ENCODE measurements at places on chromosomes 3 and 15.
A peak's percentile ranks its signal among the peaks of the same experiment; 100 is the strongest.

DNA sequence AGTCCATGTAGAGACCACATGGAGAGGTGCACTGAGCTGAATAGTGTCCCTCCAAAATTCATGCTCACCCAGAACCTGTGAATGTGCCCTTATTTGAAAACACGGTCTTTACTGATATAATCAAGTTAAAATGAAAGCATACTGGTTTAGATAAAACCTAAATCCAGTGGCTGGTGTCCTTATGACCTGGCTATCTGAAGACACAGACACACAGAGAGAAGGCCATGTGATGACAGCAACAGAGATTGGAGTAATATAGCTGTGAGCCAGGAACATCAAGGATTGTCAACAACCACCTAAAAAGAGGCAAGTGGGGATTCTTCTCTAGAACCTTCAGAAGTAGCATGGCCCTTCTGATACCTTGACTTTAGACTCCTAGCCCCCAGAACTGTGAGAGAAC, 54.7 kb upstream of the CD47 start:
- no peak for DNase-seq

- no peak for DNase-seq
Observed at GRCh38 chr3:43883729-43884396, 193.1 kb downstream of the ABHD5 start.

DNA sequence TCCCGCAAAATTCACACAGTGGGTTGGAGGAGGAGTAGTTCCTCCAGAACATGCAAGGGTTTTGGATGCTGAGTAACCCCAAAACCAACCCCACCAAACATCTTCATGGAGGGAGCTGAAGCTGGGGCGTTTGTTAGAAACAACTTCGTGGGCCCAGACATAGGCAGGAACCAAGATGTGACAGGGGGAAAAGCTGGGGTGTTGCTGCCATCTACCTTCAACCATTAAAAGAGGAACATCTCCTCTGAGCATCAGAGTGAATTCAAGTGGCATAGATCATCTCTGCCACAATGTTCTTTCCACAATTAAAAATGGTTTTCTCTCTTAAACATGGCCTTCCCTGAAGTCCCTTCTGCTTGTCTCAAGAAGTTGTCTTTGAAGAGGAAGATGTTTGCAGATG, 20.5 kb downstream of the SIDT1 start:
- peak; percentile 27 for DNase-seq

DNA sequence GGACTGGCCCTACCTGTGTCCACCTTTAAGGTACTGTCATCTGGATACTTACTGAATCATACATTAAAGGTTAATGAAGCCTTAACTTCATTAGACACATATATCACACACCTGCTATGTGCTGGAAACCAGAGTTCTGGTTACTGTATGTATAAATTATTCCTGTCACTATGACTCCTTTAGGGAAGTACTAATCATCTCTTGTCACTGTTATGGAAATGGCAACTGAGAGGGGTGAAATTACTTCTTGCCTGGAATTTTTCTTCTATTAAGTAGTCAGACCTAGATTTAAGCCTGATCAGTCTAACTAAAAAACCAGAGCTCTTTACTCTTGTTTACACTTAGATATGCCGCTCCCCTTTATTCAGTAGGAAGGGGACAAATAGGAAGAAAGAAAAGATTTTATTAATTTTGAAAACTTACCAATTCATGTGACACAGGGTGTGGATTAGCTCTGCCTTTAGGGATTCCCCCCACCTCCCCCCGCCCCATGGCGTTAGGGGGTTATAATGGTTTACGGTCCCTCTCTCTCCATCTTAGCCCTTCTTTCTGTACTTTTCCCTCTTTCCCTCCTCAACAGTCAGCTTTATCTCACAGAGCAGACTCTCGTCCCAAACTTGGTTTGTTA, 152.5 kb downstream of the KLHL25 start:
- no peak for DNase-seq

- DNase-seq: no peak
Observed at GRCh38 chr15:65052956-65053355, 7.8 kb downstream of the SLC51B start.

GRCh38 chr3:108602249-108602934, 12.9 kb downstream of the DZIP3 start:
- peak; percentile 26 for DNase-seq

DNA sequence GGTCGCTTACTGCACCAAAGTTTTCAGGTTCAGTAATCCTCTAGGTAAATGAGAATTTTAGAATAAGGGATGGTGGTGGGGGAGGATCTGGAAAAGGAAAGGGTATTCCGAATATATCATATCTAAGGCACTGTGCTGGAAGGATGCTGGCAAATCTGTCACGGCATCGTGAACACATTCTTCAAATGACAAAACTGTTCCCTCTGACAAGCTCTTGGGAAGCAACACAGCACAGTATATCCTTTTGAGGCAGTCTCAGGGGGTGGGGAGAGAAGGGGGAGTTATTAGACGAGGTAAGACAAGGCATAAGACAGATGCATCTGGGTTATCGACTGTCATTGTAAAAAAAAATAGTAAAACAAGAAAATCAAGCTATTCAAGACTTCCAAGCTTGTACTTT, 289.6 kb upstream of the LRRN1 start:
- no peak for DNase-seq

DNA sequence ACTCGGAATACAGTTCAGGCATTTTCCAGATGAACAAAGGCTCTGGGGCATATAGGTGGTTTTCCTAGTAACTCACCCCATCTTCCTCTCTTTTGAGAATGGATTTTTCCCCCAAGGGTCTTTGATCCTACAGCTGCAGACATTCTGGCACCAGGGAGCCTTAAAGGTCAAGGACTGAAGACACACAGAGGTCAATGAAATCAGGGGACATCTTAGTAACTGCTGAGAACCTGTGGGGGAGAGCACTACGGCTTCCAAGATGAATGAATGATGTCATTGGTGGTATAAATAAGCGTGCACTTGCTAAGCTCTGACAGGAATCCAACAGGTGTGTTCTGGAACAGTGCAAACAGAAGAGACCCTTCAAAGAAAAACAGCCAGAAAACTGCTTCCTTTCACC, 36.3 kb downstream of the TMEM212 start:
- DNase-seq: no peak

GRCh38 chr3:183252118-183252782, 803 bp upstream of the B3GNT5 start:
- DNase-seq: no peak

DNA sequence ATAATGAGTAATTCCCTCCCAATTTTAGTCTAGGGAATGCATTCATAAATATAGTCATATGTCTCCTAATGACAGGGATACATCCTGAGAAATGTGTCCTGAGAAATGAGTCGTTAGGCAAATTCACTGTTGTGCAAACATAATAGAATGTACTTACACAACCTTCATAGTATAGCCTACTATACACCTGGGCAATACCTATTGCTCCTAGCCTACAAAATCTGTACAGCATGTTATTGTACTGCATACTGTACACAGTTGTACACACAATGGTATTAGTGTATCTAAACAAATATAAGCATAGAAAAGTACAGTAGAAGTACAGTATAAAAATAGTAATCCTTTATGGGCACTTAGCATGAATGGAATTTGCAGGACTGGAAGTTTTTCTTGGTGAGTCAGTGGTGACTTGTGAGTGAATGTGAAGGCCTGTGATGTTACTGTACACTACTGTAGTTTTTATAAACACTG, 6.6 kb downstream of the DTWD1 start:
- no peak for DNase-seq

- no peak for DNase-seq
Observed at GRCh38 chr3:27193056-27193455, 176.1 kb downstream of the NEK10 start.

GRCh38 chr15:43125100-43125661, 8.2 kb upstream of the TMEM62 start:
- no peak for DNase-seq

- DNase-seq: no peak
Observed at GRCh38 chr3:133840767-133841166, 35.2 kb downstream of the SRPRB start.

- no peak for DNase-seq
Observed at GRCh38 chr3:31729573-31729972, 196.8 kb downstream of the STT3B start.

GRCh38 chr3:44248152-44248551, 6.5 kb downstream of the TOPAZ1 start:
- no peak for DNase-seq

DNA sequence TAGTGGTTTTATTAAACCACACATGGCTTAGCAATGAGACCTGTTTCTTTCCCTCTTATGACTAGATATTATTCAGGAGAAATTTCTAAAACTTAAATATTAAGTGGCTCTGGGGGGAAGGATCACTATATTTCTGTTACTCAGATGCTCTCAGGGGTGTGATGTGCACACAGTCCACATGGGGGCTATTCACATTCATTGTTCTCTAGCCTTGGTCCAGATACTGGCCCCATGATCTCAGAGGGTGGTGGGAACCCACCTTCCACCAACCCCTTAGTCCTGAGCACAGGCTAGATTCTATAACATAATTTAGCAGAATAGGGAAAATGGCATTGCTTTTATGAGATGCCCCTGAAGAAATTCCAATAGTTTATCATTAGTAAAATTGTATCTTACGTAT, 149.0 kb upstream of the ST8SIA2 start:
- no peak for DNase-seq

DNA sequence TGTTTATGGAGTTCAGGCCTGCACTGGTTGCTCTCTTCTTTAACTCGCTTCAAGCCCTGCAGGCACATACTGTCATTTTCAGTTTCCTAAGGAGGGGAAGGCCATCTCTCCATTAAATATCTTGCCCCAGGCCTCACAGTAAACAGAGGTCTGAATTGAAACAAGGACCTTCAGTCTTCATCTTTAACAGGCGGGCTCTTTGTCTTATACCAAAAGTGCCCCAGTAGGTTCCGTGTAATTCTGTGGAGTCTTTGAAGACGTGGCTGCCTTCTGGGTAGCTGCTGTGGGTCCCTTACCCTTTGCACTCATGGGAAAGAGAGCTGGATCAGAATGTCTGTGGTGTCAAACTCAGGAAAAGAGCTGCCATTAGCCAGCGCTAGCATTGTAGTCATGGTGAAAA, 161.2 kb downstream of the APBA2 start:
- DNase-seq: no peak

DNA sequence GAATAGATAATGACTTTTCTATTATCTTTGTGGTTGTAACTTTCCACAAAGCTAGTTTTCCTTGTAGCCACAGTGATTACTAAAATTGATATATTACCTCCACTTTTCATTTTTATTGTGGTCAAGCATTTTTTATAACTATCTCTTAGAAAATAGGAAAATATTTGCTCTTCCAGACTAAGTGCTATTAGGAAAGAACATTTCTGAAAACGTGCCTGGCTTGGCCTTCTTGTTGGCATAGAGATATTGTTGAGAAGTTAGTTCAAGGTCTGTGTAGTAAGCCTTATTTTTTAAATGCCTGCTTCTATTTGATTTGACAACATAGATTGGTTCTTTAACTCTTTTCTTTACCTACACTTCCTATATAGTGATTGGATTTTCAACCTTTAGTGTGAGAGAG, 101.7 kb downstream of the IL1RAP start:
- no peak for DNase-seq

GRCh38 chr3:102113421-102114041, 264.2 kb downstream of the NFKBIZ start:
- no peak for DNase-seq

- DNase-seq: no peak
Observed at GRCh38 chr15:82132096-82132495, 86.3 kb upstream of the MEX3B start.

- DNase-seq: no peak
Observed at GRCh38 chr3:59563072-59563605, 513.3 kb upstream of the CFAP20DC start.

- DNase-seq: no peak
Observed at GRCh38 chr3:156471431-156471830, 83.5 kb downstream of the SSR3 start.

- no peak for DNase-seq
Observed at GRCh38 chr3:24582431-24583403, 88.1 kb upstream of the THRB start.

DNA sequence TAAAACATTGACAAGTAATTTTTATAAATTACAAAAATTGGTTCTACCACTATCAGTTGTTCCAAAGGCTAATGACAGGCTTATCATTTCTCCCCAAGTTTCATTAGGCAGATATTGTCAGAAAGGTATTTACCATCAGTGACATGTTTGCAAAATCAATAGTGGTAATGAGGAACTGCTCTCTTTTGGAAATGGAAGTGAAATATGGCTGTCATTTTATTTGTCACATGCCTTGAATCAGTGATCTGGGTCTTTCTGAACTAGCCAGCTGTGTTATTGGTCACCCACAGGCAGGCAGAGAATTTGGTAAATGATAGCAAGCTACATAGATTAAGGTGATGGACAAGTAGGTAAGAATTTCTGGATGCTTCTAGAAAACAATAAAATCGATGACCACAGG, 268.0 kb upstream of the ARHGEF26 start:
- no peak for DNase-seq

DNA sequence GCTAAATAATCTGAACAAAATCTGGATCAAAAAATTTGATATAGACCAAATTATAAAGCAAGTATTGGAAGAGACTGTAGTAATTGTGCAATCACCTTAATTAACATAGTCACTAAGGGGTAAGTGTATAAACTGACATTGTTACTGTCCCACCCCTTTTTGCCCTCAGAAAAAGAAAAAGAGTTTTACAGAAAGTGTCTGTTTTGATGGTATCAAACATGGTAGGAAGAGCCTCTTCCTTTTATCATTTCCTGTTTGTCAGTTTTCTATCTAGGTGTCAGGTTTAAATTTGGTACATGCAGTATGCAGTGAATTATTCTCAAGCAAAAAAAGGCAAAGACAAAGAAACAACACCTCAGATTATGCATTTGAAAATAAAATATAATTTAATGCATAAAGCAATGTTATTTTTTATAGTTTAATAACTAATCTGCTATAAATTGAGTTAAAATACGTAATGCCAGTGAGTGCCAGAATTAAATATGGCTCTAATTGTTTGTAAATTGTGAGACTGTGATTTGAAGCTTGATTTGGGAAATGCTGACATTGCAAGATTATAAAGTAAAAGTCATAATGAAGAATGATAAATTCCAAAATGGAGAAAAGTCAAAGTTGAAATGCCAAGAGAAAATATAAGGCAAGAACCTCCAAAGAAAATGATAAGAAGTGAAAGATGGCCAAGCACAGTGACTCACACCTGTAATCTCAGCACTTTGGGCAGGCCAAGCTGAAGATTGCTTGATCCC, 30.3 kb upstream of the CMC1 start:
- DNase-seq: no peak

DNA sequence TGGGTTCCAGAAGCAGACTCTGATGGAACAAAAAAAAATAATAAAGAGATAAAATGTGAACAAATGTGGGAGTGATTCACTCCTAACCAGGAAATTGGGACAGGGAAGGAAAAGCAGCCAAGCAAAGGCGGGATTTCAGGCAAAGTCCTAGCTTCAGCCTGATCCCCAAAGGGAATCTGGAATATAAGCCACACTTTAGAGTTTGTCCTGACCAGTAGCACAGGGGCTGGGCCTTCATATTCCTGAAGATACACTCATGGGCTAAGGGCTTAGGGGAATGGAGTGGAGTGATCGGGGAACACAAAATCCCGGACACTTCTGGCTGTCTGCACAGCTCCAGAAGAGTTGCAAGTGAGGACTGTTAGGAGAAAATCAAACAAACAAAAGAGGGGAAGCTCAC, 135.0 kb upstream of the COL8A1 start:
- no peak for DNase-seq

Data from activated CD4-positive, alpha-beta T cell treated with anti-CD3 and anti-CD28 coated beads, Interleukin-2, amount 50 U/mL, for 1 hour (primary cell).